ENCODE measurements at places on chromosomes 6 and 20.

GRCh38 chr20:63257629-63258028 lies 3.4 kb upstream of the NKAIN4 start:
- DNase-seq = no peak

DNA sequence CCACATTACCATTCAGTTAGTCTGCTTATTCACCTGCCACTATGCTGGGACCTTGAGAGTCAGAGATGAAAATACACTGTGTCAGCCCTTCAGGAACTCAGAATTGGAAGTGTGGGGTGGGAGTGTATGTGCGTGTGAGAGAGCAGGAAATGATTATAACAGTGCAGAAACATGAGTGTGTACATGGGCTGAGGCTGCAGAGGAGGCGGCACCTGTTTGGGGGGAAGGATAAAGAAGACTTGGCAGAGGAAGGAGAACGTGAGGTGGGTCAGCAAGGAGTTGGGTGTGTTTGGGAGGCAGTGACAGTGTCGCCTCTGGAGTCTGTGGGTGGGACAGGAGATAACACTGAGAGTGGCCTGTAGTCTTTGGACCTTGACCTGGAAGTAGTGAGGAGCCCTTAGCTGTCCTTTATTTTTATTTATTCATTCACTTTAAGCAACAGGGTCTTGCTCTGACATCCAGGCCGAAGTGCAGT lies 3.1 kb downstream of the CHMP4B start:
- DNase-seq = no peak

GRCh38 chr6:40611912-40612311 lies 24.7 kb upstream of the LRFN2 start:
- DNase-seq = no peak

DNA sequence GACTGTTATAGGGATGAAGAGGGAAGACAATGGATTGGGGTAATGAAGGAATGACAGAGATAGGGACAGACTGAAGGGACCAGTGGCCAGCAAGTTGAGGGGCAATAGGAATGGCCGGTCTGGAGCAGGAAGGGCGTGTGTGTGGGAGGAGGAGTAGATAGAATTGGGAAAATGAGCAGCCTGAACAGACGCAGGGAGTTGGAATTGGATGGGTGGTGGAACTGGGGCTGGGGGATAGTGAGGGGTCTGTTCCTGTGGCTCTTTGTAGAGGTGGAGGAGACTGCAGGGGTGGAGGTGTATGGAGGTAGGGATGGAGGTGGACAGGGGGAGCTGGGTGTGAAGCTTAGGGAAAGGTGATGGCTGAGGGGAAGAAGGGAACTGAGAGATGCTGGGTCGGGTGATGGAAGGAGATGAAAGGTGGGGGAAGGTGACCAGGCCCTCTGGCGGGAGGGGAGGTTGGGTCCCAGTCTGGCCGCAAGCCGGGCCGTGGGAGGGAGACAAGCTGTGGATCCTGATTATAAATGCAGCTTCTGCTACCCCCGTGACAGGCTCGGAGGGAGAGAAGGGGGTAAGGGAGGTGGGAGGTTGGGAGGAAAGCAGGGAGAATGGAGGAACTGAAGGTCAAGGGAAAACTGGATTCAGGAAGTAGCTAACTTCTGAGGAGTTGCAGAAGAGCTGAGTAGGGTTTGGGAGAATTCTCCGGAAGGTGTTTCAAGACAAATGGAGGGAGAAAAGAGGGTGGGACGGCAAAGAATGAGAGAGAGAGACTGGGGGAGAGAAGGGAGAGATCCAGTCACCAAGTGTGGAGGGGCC lies 5.2 kb downstream of the SYNGAP1 start:
- DNase-seq = no peak

GRCh38 chr6:167825332-167826229 lies 1.1 kb upstream of the AFDN start:
- DNase-seq = peak; percentile 57
